ENCODE measurements at places on chromosomes 1 and 21. TPM values are rescaled to one million over a fixed set of nuclear protein-coding genes. Genes with fewer than 3 reads are reported as not detected.

Gene LINGO4
- polyA plus RNA-seq: 0.12 TPM

Gene KIAA0040
- 1.9 TPM for polyA plus RNA-seq

Gene LRRC8C
- 3.7 TPM for polyA plus RNA-seq

Gene OR6N1
- polyA plus RNA-seq: not detected

Gene SPRR2B
- polyA plus RNA-seq: not detected

Gene LCE2A
- not detected for polyA plus RNA-seq

Gene NASP
- 127 TPM for polyA plus RNA-seq

Gene ACTL8
- polyA plus RNA-seq: not detected

Gene KCNJ15
- 0.73 TPM for polyA plus RNA-seq

Gene TMCC2
- 106 TPM for polyA plus RNA-seq

Gene RABGGTB
- polyA plus RNA-seq: 28.5 TPM

Gene TMPRSS15
- not detected for polyA plus RNA-seq

Gene VWA1
- 108 TPM for polyA plus RNA-seq

Gene AKR7A3
- 1.1 TPM for polyA plus RNA-seq

Gene C1orf87
- polyA plus RNA-seq: not detected

Gene DFFB
- polyA plus RNA-seq: 3.9 TPM

Gene SH3BGRL3
- 278 TPM for polyA plus RNA-seq

Gene CRYAA
- polyA plus RNA-seq: not detected

Gene GPR37L1
- polyA plus RNA-seq: 32.7 TPM

Gene TTC3
- 66.3 TPM for polyA plus RNA-seq

Gene SLC30A2
- polyA plus RNA-seq: not detected

Gene AJAP1
- polyA plus RNA-seq: 2.3 TPM

Gene OPRD1
- polyA plus RNA-seq: 1.9 TPM

Gene PBX1
- 72.1 TPM for polyA plus RNA-seq

Gene DCST1
- not detected for polyA plus RNA-seq

Gene FAM72B
- 12.5 TPM for polyA plus RNA-seq

Gene RORC
- polyA plus RNA-seq: 3.1 TPM

Gene SLC25A34
- 3.9 TPM for polyA plus RNA-seq

Gene UBIAD1
- 20.3 TPM for polyA plus RNA-seq

Gene KPRP
- not detected for polyA plus RNA-seq

Gene TMEM82
- polyA plus RNA-seq: not detected

Gene TMEM81
- polyA plus RNA-seq: 5.9 TPM

Gene DIRAS3
- polyA plus RNA-seq: 2.1 TPM

Gene ERMAP
- polyA plus RNA-seq: 4.9 TPM

Gene CYP2J2
- polyA plus RNA-seq: 11.3 TPM

Gene SIPA1L2
- 24.5 TPM for polyA plus RNA-seq

Gene RXFP4
- not detected for polyA plus RNA-seq

Gene UAP1
- 34.8 TPM for polyA plus RNA-seq

Gene CFAP141
- polyA plus RNA-seq: not detected

Gene TEDDM1
- polyA plus RNA-seq: not detected

Gene PRAMEF20
- not detected for polyA plus RNA-seq

Gene FCER1A
- polyA plus RNA-seq: not detected

Gene ALX3
- polyA plus RNA-seq: 19.3 TPM

Gene REG4
- not detected for polyA plus RNA-seq

Gene FCRL6
- polyA plus RNA-seq: not detected

Gene ASCL5
- polyA plus RNA-seq: not detected

Gene FMO5
- 4.5 TPM for polyA plus RNA-seq

Gene SLC44A3
- 3.9 TPM for polyA plus RNA-seq

Gene OR2T11
- polyA plus RNA-seq: not detected

Gene NCMAP
- polyA plus RNA-seq: 0.10 TPM

Gene SDCCAG8
- 12.3 TPM for polyA plus RNA-seq

Gene CLIC6
- 0.14 TPM for polyA plus RNA-seq

Gene TENT5C
- polyA plus RNA-seq: 0.20 TPM

Gene NMNAT2
- polyA plus RNA-seq: 12.3 TPM

Gene FCN3
- 1.4 TPM for polyA plus RNA-seq

Gene FNBP1L
- polyA plus RNA-seq: 42.0 TPM

Gene CFHR5
- not detected for polyA plus RNA-seq

Gene NBPF6
- not detected for polyA plus RNA-seq

Gene SSX2IP
- 8.5 TPM for polyA plus RNA-seq
